Esophagus squamous epithelium (tissue), 5 donors: ENCODE measurements at places on chromosomes 4 and X. TPM values are rescaled to one million over a fixed set of nuclear protein-coding genes. Genes with fewer than 3 reads are reported as not detected.

PABPC4L gene
- 0.19 TPM for total RNA-seq

FREM3 gene
- total RNA-seq, result not detected

DNA sequence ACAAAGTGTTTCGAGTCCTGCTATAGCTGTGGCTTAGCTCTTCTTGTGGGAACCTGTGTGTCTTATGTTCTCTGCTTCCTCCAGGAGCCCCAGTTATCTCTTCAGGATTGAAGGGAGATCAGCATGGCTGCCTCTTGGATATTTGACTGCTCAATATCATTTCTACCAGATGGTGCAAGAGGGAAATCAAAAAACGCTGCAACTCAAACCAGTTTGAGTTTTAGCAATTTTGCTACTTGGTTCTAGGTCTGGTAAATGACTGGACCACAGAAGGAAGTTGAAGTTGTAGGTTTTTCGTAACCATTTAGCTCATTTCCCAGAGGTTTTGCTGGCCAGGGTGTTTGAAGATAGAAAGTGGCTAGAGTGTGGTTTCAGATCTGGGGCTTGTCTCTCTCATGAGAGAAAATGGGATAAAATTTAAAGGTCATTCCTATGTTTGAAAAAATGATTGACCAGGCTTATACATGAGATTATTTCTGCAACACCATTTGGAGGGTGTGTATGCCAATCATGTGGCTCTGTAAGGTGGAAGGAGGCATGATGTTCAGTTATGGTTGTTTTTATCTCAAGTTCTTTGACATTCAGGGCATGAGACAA is 210.4 kb downstream of the SPRY1 start:
- DNase-seq, result no peak

- no peak for DNase-seq
Measured at GRCh38 chrX:13652287-13652793, 601 bp upstream of the TCEANC start.

GRCh38 chr4:5069901-5070300 is 18.6 kb downstream of the STK32B start:
- DNase-seq, result no peak

DNA sequence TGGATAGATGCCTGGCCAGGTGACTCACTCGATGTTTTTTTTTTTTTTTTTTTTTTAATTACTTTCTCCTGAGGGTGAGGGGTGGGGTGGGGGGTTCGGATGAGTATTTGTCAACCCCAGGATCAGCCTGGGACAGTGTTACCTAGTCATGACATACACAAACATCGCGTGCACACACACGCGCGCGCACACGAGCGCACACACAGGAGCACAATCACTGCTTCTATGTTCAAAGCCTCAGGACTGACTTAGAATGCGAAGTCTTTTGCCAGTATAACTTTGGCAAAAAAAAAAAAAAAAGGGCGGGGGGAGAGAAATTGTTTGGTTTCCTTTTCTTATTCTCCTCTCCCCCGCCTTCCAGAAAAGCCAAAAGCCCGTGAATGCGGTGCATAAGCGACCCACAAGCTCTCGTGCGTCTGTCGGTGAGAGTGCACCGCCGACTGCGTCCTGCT is 115.0 kb upstream of the TEX13C start:
- no peak for DNase-seq

- no peak for DNase-seq
Measured at GRCh38 chrX:72624194-72624593, 51.6 kb upstream of the HDAC8 start.

DNA sequence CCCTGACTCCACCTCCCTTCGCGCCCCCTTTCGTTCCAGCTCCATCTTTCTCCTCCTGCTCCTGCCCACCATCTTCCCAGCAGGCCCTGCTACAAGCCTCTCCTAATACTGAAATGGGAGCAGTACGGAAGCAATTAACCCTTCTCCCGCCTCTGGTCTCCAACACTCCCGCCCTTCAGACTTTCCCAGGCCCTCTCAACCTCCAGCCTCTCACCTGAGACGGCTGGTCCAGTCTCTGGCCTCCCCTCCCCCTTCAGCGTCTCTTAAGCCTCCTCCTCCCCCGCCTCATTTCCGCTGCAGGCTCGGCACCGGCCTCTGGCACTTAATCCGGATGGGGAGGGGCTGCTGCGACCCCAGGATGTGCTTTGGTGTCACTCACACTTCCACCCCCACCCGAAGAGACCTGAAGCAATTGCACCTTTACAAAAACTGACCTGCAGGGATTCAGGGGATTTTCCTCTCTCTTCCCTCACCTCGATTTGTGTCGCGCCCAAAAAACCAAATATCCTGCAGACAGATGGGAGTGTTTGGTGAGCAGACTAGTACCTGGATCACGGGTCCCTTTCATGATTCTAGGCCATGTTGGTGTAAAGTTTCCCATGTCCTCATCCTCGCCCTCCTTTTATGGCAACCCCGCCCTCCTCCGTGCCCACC is 657 bp downstream of the TCEAL8 start:
- no peak for DNase-seq

GRCh38 chr4:180057299-180057721 is 2185.9 kb upstream of the TENM3 start:
- no peak for DNase-seq

DNA sequence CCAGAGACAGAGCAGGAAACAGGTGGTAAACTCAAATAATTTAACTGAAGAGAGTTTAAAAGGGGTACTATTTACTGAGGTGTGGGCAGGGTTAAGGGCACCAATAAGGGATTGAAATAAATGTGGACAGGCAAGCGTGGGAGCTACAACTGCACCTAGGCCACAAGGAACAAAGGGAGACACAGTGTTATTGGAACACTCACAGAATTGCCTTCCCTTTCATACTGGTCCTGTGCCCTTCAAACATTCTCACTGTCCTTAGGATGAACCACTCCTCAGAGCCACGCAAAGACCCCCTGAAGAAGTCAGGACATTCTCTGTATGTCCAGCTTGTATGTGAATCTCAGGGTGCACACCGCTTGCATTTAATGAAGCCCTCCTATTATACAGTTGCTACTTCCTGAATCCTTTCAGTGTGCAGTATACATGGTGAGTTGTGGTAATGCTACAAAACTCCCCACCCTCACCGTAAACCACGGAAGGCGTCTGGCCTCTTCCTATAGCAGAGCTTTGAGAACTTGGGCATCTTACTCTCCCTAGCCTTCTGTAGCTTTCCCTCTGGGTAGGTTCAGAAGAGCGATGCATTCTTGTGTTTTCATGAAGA is 9.6 kb upstream of the MRPL1 start:
- no peak for DNase-seq

PLAC1 gene
- total RNA-seq, result 0.38 TPM

GRCh38 chr4:121939690-121940089 is 12.2 kb downstream of the TRPC3 start:
- no peak for DNase-seq
